CD4-positive, alpha-beta T cell treated with Interleukin-15 for 1 hour (primary cell): ENCODE measurements at places on chromosomes 1 and 21.

- no peak for DNase-seq
These were observed 85.6 kb downstream of the VAV3 start for GRCh38 chr1:107879346-107879745.

DNA sequence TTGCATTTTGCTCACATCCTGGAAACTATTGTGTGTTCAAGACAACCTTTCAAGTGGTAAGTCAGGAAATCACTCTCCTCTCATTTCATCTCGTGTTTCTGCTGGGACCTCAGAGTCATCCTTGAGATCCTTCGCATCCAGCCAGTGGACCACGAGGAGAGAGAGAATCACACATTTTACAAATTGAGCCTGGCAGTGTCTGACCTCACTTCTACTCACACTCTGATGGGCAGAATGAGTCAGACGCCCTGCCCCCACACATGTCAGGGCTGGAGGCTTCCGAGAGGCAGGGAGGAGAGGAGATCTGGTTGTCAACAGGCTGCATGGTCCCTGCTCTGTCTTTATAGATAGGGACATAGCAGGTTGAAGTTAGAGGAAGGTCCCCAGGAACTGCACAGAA lies 509.7 kb downstream of the AJAP1 start:
- DNase-seq, result no peak

DNA sequence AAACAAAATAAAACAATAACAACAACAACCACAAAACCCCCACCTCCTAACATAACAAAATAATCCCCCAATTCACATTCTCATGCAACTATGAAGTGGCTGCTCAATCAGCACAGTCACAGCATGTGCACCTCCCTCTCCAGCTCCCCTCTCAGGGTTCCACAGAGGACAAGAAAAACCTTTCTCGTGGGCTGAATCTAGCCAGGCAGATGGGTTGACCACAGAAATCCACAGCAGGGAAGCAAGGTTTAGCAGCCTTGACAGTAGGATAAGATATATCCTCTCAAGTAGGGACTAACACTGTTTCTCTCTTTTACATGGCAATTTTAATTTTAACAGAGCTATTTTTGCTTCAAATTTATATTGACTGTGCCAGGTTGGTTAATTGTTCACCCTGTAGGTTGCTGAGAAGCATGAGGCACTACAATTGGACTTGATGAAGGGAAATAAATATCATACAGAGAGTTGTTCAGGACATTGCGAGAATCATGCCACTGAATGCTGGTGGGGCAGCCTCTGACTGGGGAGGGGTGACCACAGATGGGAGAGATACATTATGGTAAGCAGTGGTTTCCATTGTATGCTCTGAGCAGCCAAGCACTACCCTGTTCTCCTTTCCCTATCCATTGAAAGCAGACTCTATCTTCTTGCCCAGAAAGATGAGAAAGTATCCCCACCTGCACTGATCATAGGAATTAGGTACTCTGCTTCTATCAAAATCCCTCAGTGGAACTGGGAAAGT lies 535.1 kb downstream of the DPYD start:
- no peak for DNase-seq

GRCh38 chr21:20086508-20086907 lies 911.7 kb upstream of the NCAM2 start:
- no peak for DNase-seq

DNA sequence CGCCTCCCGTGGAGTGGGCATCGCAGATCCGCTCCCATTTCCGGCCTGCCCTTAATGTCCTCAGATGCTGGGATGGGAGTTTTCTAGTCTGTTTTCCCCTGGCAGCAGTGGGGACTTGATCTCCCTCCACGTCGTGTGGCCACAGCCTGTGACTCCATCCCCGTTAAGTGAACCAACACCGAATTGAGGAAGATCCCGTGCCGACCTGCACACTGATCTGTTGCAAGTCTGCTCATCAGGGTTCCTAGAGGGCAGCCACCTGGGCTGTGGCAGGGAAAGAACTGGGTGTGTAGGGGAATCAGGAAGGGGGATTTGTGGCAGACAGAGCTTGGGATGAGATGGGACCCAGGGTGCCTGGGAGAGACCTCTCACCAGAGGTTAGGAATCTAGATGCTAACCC lies 23.3 kb upstream of the CDK18 start:
- DNase-seq, result no peak

- no peak for DNase-seq
These were observed 41.5 kb downstream of the PLPPR5 start for GRCh38 chr1:98963064-98963758.

- DNase-seq, result no peak
These were observed 9.7 kb downstream of the PLPP3 start for GRCh38 chr1:56569661-56570060.

DNA sequence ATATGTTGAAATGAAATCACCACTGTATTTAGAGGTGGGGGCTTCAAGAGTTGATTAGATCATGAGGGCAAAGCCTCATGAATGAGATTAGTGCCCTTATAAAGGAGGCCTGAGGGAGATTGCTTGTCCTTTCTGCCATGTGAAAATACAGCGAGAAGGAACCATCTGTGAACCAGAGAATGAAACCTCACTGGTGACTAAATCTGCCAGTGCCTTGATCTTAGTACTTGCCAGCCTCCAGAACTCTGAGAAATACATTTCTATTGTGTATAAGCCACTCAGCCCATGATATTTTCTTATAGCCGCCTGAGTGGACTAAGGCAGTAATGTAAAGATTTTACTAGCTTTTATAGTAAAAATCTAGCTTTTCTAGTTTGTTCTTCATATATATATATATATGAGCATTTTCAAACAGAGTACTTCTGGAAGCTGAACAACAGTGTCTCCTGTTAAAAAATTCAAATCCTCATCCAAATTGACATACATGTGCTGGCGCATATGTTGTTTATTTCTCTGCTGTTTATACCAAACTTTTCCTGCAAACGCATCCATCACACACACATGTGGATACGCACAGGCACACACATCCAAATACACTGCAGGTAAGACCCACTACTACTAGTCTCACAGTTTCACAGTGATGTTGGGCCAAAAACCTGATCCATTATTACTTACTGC lies 213.1 kb downstream of the RGS7 start:
- DNase-seq, result no peak

- DNase-seq, result no peak
These were observed 3.7 kb downstream of the MATN1 start for GRCh38 chr1:30719406-30720270.
